Renal cortical epithelial cell (primary cell): ENCODE measurements at places on chromosomes 16 and 17.

GRCh38 chr17:57461082-57461481, 204.8 kb downstream of the MSI2 start:
- DNase-seq, result peak; percentile 51

DNA sequence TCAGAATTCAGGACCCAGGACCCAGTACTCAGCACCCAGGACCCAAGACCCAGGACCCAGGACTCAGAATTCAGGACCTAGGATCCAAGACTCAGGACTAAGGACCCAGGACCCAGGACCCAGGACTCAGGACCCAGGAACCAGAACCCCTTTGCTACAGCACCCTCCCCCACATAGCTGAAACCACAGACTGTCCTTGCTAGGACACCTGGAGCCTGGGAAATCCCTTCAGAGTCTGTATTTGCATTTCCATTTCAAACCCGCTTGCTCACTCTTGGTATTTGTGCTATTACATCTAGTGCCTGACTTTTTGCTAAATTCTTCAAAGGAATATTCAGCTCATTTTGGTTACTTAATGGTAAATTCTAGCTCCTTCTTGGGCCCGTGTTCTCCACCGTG, 275.8 kb upstream of the MAF start:
- no peak for DNase-seq

- DNase-seq, result no peak
These were observed 100.2 kb downstream of the C16orf78 start for GRCh38 chr16:49473773-49474172.

DNA sequence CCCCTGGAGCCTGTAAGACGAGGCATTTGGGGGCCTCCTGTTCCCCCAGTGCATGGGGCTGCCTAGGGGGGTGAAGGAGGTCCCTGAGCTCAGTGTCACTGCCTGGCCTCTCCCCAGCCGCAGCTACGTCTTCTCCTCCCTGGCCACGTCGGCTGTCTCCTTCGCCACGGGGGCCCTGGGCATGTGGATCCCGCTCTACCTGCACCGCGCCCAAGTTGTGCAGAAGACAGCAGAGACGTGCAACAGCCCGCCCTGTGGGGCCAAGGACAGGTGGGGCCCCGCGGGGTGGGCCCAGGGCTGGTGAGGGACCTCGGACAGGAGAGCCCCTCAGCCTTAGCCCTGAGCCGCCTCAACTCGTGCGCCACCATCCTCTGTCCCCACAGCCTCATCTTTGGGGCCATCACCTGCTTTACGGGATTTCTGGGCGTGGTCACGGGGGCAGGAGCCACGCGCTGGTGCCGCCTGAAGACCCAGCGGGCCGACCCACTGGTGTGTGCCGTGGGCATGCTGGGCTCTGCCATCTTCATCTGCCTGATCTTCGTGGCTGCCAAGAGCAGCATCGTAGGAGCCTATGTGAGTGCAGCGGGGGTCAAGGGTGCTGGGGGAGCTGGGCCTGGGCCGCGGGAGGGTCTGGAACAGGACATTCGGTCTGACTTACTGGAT, 22.2 kb downstream of the MYBBP1A start:
- DNase-seq, result no peak

GRCh38 chr16:12186774-12187335, 210.3 kb downstream of the SNX29 start:
- DNase-seq, result peak; percentile 37
